ENCODE measurements at places on chromosomes 1 and 21. TPM values are rescaled to one million over a fixed set of nuclear protein-coding genes. Genes with fewer than 3 reads are reported as not detected.

- no peak for DNase-seq
These were observed 21.8 kb downstream of the GPR157 start for GRCh38 chr1:9107136-9107535.

DNA sequence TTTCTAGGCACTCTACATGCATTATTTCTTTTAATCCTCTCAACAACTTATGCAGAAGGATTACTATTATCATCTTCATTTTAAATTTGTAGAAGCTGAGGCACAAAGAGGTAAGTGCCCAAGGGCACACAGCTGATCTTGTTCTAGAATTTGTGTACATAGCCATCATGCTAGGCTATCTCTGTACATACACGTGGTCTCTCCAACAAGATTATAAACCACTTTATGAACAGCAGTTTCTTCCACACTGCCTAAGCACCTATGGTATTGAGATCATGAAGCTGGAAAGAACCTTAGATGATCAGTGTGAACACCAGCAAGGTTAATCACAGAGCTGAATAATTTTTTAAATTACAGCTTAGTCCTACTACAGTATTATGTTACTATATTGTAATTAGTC, 28.9 kb downstream of the UCHL5 start:
- DNase-seq, result no peak

GRCh38 chr1:11725616-11726015, 10.3 kb upstream of the AGTRAP start:
- DNase-seq, result no peak

CASQ2 gene
- total RNA-seq, result not detected

CFHR1 gene
- total RNA-seq, result not detected

HES5 gene
- total RNA-seq, result not detected

FOXO6 gene
- total RNA-seq, result not detected

Data from IMR-90 (cell line).